DMS79 (cell line): ENCODE measurements at places on chromosomes 16 and 17.

GRCh38 chr16:50270510-50271147, 4.3 kb downstream of the ADCY7 start:
- DNase-seq, result no peak

DNA sequence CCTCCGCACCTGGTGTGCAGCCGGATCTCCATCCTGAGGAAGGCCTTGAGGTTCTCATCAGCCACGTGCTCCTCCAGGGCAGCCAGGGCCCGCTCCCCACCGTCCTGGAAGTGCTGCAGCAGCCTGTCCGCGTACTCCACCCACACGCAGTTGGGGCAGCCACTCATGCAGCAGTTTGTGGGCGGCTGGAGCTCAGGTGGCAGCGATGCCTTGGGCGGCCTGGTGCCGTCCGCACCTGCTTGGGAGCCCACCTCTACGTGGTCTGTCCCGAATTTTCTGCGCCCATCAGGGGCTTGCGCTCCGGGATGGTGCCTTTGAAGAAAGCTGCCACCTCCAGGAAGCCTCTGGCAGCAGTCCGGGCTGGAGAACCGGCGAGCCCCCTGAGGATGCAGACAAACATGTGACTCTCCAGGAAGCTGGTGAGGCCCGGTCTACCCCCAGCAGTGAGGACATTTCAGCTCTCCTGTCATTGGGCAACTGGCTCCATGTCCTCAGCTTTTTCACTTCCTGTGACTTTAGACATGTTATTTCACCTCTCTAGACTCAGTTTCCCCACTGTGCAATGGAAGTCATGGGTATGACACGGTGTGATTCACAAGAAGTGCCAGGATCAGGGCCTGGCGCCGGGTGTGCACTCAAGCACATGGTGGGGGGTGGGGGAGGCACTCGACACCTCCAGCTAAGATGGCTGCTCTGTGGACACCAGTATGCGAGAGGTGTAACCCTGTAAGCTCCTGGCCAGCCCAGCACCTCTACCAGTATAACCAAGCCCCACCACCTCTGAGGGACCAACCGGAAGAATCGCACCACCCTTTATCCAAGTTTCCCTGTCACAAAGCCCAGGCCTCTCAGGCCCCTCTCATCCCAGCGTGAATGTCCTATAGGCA, 957 bp downstream of the OXLD1 start:
- DNase-seq, result no peak

GRCh38 chr16:13923703-13924298, 3.8 kb downstream of the ERCC4 start:
- DNase-seq, result peak; percentile 8

- DNase-seq, result no peak
Measured at GRCh38 chr17:29571883-29572681, 3.6 kb downstream of the TP53I13 start.

DNA sequence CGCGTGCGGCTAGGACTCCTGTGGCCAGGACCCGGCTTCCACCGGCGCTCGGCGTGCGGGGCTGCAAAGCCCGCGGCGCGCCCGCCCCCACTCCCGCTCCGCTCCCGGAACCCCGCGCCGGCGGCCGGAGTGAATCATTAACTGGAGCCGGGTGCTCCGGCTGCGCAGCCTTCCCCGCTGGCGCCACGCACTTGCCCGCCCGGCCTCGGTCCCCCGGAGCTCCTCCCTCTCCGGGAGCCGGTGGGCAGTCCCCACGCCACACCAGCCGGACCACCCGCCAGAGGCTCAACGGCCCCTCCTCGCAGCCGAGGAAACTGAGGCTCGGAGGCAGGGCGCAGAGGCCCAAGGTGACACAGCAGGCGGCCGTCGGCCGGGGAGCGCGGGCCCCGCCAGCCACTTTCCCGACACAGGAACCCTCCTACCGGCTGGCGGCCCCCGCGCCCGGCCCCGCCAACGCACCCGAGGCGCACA, 580 bp downstream of the BCAR1 start:
- DNase-seq, result no peak
